NCI-H1417 treated with DMSO at 0.1 percent for 48 hours (cell line): ENCODE measurements at places on chromosomes 11 and 22.

DNA sequence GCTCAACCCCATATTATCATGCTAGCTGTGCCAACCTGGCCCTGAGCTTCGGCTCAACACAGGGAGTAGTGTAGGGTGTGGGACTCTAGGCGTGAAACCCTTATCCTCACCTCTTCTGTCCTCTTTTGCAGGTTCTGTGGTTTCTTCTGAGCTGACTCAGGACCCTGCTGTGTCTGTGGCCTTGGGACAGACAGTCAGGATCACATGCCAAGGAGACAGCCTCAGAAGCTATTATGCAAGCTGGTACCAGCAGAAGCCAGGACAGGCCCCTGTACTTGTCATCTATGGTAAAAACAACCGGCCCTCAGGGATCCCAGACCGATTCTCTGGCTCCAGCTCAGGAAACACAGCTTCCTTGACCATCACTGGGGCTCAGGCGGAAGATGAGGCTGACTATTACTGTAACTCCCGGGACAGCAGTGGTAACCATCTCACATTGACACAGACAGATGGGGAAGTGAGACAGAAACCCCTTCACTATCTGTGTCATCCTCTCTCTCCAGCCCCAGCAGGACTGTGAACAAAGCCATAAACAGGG lies 76.4 kb downstream of the GGTLC2 start:
- DNase-seq: no peak

DNA sequence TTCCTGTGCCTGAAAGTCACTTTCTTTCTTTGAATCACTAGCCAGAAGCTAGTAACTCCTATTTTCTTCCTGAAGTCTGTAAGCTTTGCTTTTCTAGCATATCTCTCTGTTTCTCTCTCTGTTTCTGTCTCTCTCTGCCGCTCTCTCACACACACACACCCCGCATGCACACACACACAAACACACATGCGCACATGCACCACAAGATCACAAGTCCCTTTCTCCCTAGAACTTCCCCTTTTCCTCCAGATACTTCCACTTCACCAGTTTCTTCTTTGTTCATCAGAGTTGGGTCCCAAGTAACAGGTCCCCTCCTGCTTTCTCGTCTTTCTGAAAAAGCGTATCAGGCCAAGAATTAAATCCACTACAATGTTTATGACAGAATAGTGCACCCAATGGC lies 148.5 kb upstream of the HSD17B12 start:
- no peak for DNase-seq

- DNase-seq: no peak
Measured at GRCh38 chr11:71251761-71252268, 562 bp downstream of the SHANK2 start.

DNA sequence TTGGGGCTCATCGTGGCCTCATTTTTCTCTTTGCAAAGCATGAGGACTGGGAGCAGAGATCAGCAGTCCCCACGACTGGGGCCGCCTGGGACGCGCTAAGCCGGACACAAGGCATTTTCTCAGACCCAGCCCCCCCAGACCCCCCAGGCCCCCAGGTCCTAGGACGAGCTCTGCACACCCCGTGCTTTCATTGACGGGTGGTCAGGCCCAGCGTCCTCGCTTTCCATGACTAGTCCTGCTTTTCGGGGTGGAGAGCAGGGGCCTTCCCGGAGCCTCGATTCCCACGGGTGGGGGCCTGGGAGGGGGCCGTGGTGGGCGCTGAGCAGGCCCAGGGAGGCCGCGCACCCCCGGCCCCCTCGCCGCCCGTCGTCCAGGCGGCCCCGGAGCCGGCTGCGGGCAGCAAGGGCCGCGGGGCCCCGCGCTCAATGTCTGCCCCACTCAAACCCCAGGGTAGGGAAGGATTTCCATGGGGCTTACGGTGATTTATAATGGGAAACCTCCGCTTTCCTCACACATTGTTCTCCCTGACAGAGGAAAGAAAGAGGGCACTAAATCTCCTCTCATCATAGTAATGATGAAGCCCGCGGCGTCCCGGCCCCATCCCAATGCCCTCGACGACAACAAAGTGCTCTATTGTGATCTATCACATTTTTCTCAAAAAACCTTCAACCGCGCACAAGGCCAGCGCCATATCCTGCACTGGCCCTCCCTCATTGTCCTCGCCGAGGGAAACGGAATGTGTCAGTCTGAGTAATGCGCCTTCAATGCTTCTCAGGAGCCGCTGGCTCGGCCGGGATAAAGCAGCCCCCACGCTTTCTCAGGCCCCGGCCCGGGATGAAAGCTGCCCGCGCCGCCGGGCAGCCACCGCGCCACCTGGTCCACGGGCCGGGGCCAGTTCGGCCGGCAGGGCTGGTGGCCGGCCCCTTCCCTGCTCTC lies 10.4 kb upstream of the LINC01488 start:
- no peak for DNase-seq

GRCh38 chr11:120775986-120776951 lies 247.6 kb upstream of the TBCEL start:
- DNase-seq: no peak

GRCh38 chr22:38176170-38176741 lies 5.4 kb downstream of the PLA2G6 start:
- DNase-seq: no peak

DNA sequence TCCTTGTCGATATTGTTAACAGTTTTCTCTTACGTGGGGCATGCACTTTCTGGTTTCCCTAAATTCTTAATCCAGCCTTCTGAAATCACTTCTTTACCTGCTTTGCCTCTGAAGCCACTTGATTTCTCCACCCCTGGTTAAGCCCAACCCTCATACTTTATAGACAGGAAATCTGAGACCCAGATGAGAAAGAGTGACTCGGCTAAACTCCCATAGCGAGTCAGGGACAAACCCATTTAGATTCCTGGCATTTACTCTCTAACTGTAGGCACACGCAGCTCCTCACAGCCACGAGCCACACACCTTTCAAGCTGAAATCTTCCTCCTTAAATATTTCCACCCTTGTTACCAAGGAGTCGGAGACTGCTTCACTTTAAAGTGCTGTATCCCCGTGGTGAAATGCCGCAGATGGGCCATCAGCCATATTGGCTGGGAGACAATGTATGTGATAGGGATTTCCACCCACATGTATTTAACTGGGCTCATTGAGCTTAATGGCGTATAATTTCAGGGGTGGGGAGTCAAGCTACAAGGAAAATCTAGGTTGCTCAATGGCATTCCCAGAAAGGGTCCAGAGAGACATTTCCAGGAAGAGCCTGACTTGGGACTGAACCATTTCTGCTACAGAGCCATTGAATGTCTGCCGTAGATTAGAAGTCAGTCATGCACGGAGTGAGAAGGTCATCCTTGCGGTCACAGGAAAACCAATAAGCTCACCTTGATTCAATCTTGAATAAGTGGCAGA lies 49.9 kb upstream of the GRK3 start:
- DNase-seq: no peak

DNA sequence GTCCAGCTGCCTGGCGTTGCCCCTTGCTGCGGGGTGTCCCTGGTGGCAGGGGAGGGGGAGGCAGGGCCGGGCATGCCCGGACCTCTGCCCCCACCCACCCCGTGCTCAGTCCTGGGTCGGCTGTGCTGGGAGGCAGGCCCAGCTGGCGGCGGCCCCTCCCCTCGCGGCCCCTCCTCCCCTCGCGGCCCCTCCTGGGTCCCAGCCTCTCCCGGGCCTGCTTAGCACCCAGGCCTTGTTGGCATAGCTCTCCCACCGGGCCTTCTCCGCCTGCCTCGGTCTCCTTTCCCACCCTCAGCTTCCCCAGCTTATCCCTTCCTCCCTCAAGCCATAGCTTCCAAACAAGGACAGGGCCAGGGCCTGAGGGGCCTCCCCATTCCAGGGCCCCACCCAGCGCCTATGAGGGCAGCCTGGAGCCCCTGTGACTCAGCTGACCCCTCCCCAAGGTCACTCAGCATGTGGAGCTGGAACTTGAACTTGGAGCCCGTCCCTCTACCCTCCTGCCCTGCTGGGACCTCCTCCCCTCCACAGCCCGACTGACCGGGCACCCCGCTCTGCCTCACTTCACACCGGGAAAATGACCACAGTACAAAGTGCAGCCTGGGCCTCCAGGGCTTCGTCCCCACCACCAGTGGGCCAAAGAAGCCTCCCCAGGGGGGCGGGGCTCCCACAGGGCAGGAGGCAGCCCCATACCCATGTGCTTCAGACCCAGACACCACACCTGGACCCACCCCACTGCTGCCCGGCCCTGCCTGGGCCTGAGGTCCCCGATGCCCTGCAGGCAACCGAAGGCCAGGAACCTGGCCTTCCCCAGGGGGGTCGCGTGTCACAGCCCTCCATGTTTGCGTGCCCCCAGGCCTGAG lies 1.2 kb downstream of the EPS8L2 start:
- DNase-seq: no peak

DNA sequence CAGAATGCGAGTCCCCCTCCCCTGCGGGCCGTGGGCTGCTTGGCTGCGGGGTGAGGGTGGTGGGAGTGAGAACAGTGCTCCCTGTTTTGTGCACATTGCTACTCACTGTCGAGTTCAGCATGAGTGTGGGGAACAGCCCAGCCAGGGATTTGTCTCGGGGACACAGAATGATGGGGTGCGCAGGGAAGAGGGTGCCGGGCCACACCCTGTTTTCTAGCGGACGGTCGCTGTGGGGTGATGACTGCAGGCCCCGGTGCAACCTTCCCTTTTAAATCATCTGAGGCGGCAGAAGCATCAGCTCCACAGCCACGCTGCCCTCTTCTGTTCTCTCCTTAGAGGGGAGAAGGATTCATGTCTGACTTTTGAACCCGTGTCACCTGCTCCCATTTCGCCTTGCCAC lies 1051.2 kb downstream of the TBC1D22A start:
- DNase-seq: no peak

DNA sequence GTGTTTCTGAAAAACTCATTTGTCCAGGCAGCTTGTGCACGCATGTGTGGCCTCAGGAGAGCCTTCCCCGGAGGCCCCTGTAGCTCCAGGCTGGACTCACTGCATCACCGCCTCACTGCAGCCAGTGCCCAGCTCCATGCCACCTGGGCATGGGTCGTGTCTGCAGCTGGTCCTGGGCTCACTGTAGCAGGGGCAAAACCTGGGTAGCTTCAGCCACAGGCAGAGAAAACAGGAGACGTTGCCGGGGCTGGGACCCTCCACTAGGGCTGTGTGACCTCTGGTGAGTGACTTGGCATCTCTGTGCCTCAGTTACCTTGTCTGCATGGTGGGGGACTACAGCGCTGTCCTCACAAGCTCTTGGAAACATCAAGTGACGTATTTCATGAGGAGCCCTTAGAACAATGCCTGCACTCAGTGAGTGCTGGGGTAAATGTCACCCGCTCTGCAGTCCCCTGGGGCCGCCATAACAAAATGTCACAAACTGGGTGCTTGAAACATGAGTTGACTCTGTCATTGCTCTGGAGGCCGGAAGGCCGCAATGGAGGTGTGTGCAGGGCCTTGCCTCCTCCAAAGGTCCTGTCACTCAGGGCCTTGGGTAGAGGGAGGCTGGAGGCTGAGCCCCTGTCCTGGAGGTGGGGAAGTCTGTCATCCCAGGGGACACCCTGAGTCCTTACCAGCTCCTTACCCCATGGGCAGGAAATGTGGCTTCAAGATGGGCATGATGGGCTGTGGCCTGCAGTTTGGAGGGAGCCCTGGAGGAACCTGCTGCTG lies 488.7 kb downstream of the TBC1D22A start:
- DNase-seq: no peak

- DNase-seq: no peak
Measured at GRCh38 chr11:11816511-11817314, 25.1 kb upstream of the USP47 start.

- DNase-seq: no peak
Measured at GRCh38 chr11:123055191-123055901, 6.6 kb downstream of the HSPA8 start.

DNA sequence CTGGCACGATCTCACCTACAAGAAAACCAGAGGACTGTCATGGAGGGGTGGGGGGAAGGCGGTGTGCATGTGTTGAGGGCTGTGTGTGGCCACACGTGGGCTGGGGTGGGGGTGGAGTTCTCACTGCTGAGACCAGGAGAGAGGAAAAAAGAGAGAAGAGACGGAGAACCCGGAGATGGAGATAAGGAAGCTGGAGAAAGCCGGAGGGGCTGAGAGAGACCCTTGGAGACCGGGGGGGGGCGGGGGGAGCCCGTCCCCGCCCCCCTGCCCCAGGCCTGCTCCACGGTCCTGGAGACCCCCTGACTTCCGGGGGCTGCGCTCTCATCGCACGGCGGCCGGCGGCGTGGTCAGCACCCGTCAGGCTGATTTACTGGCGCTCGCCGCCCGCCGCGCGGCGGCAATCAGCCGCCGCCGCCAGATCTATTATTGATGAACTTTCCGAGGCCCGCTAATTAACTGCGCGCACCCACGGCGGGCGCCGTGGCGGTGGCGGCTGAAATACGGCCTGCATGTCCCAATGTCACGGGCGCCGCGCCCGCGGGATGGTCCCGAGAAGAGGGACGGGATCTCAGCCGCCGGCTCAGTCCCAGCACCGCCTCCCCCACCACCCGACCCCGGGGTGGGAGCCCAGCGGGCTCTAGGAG lies 187.4 kb downstream of the MN1 start:
- DNase-seq: no peak

GRCh38 chr11:134159652-134160051 lies 64.1 kb downstream of the NCAPD3 start:
- no peak for DNase-seq

DNA sequence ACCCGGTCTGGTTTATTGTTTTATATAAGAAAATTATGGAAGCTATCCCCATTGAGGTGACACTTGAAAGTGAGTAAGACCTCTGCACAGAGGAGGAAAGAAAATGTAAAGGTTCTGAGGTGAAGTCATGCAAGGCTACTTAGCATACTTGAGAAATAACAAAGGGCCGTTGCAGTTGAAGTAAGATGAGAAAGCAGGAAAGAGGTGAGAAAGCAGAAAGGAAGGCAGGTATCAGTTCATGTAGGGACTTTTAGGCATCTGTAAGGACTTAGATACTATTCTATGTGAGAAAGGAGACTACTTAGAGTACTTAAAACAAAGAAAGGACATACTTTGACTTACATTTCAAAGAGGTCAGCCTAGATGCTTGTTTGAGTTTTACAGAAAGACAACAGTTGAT lies 84.7 kb downstream of the CASP12 start:
- no peak for DNase-seq
